Activated CD4-positive, alpha-beta T cell treated with anti-CD3 and anti-CD28 coated beads, Interleukin-2, amount 50 U/mL, for 48 hours (primary cell): ENCODE measurements at places on chromosomes 3 and 15.

GRCh38 chr3:59472541-59472940, 422.7 kb upstream of the CFAP20DC start:
- no peak for DNase-seq

DNA sequence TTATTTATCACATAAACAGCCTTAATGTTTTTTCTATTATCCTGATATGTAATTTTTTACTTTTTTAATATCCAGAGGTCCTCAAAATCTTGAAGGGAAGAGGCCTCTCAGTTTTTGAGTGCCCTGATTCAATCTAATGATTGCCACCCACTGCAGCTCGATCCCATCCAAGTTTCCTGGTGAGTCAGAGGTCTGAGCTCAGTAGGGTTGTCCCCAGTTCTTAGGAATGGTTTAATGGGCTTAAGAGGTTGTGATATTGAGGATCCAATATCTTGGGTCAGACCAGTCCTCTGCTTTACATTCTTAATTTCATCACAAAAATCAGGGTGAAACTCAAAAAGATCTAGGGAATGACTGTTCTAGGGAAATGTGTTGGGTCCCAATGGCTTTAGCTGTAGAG, 238.5 kb downstream of the NSUN3 start:
- DNase-seq, result no peak

GRCh38 chr15:75107908-75108838, 84.8 kb downstream of the PPCDC start:
- DNase-seq, result peak; percentile 60

DNA sequence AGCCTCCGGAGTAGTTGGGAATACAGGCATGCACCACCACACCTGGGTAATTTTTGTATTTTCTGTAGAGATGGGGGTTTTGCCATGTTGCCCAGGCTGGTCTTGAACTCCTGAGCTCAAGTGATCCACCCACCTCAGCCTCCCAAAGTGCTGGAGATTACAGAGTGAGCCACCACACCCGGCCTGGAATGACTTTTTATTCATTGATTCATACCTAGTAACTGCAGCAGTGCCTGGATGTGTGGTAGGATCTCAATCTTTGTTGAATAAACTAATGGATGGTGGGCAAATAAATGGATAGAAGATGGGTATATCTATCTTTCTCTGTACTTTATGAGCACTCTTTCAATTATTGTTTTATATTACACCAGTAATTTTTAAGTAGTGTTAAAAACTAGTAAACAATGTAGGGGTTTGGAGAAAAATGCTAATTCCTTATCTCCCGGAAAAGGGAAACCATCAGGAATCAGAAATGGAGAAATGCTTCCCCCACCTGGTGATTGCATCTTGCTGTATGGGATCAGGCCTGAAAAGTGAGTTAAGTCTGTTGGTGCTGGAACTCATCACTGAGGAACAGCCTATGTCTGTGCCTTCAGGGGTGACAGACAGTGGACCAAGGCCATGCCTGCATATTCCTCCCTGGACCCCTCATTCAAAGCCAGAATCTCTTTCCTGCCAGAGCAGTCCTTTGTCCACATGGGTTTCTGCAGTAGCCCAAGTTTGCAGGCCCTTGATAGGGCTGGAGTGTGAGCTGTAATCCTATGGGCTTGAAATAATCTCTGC, 161.0 kb upstream of the CTDSPL start:
- DNase-seq, result no peak

- peak; percentile 51 for DNase-seq
Observed at GRCh38 chr3:190586631-190587011, 72.7 kb downstream of the IL1RAP start.

DNA sequence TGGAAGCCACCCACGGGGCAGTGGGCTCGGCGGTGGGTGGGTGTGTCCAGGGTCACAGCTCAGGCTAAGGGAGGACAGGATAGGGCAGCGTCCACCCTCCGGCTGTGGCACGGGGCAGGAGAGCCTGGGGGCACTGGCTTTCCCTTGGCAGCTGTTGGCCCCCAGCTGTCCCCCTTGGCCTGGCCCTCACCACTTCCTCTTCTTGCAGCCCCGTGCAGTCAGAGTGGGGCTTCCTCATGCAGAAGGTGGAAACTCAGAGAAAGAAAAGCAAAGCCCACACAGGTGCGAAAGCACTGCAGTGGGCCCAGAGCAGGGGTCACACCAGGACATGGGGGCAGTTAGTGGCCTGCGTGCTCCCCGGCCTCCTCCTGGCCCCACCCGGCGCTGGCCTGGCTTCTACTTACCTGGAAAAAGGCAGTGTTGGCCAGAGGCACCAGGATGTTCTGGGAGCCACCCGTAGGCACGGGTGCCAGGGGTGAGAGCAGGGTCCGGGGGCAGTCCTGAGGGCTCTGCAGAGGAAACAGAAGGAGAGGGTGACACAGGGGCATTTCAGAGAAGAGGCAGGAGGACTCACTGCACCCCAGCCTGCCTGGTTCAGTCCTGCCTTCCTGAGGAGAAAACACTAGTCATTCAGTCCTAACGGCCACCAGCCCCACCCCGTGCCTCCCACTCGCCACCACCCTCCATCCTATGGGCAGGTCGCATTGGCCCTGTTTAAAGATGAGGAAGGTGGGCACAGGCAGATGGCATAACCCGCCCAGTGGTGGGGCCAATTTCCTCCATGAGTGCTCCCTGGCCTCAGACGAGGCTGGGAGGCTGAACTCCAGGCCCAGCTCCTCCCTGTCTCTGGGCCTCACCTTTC, 28.3 kb downstream of the PLXND1 start:
- DNase-seq, result no peak

DNA sequence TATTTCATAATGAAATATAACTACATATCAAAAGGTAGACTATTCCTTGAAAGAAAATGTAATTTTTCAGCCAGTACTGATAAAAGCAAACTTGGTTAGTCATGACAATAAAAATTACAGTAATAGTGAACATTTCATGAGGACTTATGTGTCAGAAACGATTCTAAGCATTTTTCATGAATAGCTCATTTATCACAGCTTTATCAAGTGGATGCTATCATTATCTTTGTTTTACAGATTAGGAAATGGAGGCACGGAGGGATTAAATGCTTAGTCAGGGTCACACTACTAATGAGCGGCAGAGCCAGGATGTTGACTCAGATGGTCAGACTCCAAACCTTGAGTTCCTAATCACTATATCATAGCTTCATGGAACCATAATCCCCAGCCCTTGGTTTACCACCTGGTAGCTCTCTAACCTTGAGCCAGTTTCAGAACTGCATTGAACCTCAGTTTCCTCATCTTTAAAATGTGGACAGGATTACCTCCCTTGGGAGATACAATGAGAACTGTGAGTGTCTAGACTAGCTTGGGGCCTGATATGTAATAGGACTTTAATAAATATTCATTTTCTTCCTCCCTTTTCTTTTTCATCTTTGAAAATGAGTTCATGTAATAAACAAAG, 85.4 kb downstream of the TNIK start:
- DNase-seq, result no peak

DNA sequence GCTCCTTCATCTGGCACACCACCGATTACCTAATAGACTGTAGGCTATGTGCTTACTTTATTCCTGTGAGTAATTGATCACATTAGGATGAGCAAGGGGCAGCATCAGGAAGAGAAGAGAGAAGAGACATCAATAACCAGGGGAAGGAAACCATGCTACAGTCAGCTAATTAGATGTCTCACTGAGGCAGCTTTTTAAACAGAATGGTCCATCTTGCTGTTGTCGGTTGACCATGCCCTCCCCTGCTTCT, 278.4 kb downstream of the RPLP1 start:
- no peak for DNase-seq

DNA sequence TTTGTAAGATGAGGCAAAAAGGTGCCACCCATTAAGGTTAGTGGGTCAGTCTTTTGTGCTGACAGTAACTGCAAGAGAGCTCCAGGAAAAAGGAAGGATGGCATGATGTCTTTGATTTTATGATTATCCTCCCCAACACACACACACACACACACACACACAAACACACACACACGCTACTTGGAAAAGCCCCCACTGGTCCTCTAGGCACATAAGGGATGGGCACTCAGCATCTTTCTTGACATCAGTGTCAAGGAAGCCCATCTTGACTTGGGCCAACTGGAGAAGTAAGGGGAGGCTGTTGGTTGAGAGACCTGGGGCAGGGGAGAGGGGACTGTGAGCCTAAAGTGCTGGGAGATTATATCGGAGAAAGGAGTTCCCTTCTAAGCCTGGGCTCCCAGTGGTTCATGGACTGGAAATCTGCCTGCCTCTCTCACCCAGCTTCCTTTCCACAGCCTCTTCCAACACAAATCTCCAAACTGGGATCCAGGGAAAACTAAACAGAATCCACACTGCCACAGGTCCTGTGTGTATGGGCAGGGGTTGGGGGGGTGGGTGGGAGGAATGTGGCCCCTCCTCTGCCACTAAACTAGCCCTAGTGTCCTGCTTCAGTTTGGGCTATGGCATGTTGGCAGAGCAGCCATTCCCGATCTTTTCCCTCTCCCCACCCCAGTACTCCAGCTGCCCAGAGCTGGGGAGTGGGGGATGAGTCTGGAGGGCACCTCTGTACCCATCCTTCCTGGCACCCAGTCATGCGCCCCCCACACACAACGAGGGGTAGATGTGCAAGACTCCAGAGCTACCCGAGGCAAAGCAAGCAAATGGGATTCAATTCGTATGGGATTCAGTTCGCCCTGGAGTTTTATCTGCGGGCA, 1.6 kb downstream of the AMOTL2 start:
- no peak for DNase-seq
